Stimulated activated CD8-positive, alpha-beta memory T cell treated with anti-CD3 and anti-CD28 coated beads, Interleukin-4, amount 100 ng/mL, for 1 hour (primary cell): ENCODE measurements at places on chromosomes 7 and 10.

DNA sequence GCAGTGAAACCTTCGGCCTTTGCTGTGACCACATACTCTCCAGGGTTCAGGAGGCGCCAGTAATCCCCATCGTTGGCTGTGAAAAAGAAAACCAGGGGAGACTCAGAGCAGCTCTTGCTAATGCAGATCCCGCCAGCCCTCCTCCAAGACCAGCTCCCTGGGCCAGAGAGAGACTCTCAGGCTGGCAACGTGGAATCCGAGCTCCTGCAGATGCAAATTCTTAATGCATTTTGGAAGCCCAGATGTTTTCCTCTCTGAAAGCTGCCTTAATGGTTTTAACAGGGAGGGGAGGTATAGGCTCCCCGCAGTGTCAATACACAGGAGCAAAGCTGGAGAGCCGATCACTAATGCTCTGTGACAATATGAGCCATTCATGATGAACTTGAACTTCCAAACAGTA is 80.8 kb downstream of the GPR26 start:
- no peak for DNase-seq

DNA sequence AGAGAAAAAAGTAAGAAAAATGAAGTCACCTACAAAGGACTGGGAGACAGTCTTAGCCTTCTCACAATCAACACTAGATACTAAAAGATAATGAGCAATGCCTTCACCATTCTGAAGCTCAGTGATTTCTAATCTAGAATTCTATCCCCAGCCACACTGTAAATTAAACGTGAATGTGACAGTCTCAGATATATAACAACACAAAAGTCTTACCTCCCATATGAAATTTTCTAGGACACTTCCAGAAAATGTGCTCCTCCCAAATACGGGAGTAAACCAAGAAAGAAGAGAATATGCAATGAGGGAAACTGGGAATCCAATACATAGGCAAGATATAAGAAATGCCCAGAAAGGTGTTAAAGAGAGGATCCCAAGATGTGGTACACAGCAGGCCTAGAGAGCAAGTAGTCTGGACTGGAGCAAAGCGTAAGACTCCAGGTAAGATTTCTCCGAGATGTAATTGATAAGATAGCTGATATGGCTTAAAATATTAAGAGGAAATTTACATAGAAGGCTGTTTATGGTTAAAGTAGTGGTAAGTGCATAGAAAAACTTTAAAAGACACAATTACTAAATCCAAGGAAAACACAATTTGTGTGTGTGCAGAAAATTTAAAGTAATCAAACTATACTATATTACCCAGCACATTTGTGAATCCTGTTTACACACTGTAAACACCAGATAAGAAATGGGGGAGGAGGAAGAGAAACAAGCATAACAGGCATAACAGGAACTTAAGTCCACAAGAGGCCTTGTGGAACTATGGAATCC is 44.1 kb downstream of the SGMS1 start:
- no peak for DNase-seq

DNA sequence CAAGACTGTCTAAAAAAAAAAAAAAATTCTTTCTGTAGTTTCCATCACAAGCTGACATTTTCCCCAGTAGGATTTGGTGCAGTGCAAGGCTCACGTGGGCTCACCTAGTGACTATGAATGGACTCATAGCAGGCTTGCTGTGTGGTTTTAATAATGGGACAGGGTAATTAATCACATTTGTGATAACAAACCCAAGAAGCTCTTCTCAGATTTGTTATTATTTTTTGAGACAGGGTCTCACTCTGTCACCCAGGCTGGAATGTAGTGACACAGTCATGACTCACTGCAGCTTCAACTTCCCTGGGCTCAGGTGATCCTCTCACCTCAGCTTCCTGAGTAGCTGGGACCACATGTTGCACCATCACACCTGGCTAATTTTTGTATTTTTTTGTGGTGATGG is 40.0 kb downstream of the NACAD start:
- DNase-seq, result no peak

- no peak for DNase-seq
These were observed 5.9 kb downstream of the KCP start for GRCh38 chr7:128904381-128905197.

DNA sequence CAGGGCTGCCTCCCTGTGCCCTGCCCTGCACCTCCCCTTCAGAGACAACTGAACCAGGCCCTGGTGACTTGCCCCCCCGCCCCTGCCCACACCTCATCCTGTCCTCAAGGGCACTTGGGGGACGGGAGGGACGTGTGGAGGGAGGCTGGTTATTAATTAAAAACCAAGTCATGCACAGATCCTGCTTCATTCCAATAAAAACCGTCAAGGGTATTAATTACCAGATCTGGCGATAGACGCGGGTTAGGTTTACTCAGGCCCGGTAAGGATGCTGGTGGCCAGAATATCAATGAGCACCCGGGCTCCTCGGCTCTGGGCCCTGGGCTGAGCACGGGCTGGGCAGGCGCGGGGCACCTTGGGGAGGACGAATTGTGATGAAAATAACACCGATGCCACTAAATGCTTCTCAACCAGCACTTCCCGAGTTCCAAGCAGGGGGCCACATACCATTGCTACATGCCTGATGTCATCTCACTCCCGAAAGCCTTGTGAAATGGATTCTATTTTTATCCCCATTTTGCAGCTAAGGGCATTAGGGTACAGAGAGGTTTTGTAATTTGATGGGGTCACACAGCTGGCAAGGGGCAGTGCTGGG is 24.5 kb upstream of the GTF2IRD1 start:
- no peak for DNase-seq

DNA sequence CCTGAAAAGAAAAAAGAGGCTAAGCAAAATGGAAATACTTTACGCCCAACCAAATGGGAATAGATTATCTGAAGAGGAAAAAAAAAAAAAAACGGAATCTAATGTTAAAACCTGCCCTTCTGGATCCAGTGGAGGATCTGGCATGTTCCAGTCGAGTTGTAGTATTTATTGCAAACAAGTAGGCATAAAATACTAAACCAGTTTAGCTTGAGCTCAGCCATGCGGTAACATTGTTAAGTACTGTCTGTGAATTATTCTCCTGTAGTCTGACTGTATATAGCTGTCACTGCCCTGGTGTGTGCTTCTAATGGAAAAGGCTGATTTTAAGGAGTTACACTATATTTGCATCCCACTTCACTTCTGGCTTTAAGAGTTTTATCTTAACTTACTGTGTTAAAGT is 40.3 kb downstream of the CELF2 start:
- DNase-seq, result no peak

DNA sequence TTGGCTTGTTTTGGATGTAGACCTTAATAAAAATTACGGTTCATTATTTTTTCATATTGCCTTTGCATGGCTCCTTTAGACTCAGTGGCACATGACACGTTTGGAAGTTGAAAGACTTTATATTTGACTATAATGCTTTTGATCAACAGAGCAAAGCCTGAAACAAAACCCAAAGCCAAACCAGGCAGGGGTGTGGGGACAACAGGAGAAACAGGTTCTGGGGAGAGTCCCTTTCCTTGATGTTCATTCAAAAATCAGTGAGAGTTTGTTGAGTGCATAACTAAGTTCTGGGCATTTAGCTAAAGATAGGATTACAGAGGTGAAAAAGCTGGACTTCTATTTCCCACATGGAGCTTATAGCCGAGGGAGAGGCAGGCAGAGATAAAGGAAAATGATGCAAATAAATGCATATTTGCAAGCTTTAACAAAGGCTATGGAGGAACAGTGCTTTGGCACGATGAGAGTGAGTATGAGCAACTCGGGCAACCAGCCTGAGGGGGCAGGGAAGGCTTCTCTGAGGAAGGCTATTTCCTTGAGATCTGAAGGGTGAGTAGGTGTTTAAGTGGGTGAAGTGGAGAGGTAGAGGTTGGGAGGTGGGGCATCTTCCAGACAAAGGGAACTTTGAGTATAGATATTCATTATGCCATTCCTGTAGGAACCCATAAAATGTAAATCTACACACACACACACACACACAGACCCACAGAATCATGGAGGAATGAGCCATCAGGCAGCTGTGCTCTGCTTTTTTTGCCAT is 34.5 kb upstream of the PDZD8 start:
- no peak for DNase-seq

- no peak for DNase-seq
These were observed 743 bp upstream of the PITRM1 start for GRCh38 chr10:3173171-3173878.

DNA sequence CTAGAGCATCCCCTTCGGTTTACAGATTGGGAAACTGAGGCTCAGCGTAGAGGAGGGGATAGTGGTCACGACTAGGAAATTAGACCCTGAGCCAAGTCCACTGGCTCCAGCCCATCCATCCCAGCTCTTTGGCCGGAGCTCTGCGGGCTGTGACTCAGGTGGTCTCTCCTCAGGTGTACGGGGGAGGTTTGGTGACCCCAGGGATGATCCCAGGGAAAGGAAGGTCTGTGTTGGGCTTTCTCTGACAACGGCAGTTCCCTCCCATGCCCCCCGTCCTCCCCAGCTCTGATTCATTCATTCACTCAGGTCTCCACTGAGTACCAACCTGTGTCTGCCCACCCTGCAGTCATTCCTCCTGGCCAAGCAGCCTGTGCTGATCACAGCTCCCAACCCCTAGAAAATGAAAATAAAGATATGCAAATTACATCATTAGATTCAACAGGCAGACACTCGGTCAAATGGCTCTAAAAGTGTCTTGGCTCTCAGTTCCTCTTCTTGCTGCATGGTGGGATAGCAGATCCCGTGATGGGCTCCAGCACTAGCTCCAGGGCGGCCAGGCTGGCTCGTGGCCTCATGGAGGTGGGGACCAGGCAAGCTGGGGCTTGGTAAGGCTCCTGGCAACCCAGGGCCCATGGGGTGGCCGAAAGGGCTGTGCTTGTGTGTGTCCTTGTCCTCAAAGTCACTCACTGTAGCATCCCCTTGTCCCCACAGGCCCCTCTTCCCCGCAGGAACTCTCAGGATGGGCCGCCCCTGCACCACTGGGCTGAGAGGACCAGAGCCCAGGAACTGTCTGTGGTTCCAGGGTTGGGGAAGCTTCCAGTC is 37.8 kb downstream of the CLRN3 start:
- DNase-seq, result no peak

- no peak for DNase-seq
These were observed 59.2 kb downstream of the CLEC2L start for GRCh38 chr7:139582671-139583155.

DNA sequence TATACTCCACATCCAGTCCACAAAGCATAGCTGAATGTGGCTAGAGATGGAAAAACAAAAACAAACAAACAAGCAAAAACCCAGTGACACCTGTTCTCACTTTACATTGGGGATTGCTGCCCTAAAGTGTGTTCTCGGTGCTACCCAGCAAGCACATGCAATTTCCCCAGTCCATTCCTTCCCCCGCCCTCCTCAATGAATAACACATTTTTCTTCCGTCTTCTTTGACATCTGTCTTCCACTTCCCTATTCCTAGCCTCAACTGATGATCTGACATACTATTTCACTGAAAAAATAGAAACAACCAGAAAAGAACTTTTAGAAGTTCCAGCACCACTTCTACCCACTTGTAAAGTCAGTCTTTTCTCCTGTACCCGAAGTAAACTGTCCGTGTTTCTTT is 147.1 kb downstream of the MALRD1 start:
- no peak for DNase-seq

DNA sequence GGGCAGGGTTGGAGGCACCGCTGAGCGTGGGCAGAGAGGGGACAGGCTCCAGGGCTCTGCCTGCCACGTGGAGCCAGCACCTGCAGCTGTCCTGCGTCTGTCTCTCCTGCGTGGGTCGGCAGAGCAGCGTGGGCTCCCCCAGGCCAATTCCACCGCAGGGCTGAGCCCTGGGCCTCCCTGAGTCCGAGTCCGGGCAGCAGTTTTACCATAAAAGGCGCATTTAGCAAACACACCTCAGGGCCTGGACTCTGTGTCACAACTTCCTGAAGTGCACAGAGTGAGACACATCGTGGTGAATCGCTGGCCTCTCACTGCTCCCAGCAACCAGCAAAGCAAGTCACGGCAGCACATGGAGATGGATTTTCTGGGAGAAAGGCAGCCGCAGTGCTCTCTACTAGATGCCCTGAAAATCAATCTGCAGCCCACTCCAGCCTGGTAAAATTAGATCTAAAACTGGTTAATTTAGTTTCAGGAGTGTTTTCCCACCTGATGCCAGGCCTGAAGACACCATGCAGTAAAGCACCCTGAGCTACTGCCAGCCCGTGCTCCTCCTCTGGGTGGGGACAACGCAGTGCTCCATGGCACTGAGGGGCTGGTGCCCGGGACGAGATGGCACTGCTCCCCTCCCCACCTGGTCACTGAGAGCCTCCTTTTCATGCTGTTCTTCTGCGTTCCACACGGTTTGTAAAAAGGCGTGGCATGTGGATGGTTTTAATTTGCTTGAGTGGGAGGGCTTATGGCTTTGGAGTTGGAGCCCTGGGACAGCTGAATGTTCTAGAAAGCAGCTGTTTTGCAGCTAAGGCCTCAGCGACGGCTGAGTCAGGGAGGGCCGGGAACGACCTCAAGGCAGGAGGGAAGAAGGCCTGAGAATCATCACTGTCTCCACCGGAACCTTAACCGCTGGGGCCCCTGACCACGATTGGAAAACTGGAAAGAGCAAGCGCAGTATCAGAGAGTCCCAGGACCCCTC is 336.9 kb downstream of the ADARB2 start:
- DNase-seq, result no peak

GRCh38 chr10:21547246-21547645 is 13.2 kb downstream of the MLLT10 start:
- DNase-seq, result no peak

DNA sequence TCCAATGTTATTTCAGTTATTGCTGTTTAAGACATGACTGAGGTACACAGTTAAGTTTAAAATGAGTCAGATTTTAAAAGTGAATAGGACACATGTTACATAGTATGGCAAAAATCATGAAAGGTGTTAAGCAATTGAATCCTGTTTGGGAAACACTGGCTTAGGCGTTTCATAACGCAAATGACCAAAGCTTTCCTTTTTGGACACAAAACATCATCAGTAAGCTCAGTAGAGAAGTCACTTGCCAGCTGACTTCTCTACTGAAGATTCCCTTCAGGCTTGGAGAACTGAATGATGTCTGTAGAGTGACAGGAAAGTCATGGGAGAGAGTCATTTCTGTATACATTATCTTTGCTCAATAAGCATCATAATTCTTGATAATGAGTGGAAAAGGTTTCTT is 64.4 kb upstream of the RSBN1L start:
- no peak for DNase-seq

DNA sequence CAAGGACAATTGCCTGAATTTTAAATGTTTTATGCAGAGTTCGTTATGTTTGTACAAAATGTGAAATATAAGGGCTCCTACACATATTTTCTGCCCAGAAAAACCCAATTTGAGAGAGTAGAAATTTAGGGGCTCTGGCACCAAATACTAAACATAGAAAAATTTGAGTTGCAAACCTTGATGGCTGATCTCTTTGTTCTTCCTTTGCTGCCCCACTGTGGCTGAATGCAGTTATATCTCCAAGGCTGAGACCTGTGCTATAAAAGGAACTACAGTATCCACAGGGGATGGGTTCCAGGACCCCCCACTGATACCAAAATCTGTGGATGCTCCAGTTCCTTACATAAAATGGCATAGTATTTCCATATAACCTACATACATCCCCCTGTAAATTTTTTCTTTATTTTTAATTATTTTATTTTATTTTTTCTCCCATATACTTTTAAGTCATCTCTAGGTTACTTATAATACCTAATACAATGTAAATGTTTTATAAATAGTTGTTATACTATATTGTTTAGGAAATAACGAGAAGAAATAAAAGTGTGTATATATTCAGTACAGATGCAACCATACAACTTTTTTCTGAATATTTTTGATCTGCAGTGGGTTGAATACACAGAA is 22.5 kb downstream of the CFAP43 start:
- no peak for DNase-seq
